Esophagus muscularis mucosa (tissue), 4 donors: ENCODE measurements at places on chromosomes 11 and 22.

GRCh38 chr22:50204571-50204970 lies 3.8 kb downstream of the SELENOO start:
- DNase-seq = no peak

DNA sequence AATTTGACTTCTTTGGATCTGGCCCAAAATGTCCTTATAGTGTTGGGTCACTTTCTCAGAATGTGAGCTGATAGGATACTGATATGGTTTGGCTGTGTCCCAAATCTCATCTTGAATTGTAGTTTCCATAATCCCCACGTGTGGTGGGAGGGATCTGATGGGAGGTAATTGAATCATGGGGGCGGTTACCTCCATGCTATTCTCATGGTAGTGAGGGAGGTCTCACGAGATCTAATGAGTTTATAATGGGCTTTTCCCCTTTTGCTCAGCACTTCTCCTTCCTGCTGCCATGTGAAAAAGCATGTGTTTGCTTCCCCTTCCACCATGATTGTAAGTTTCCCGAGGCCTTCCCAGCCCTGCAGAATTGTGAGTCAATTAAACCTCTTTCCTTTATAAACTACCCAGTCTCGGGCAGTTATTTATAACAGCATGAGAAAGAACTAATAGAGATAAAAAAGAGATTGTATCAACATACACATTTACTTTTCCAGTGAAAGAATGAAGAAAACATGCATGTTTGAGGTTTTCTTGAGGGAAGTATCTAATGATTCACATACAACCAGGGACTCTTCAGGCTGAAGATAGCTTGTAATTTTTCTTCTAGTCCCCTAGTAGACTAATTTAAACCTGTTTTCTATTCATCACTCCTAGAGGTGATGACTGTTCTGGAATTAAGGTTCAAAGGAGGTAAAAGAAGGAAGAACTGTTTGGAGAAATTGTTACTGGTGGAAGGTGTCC lies 17.3 kb upstream of the CSTF3 start:
- no peak for DNase-seq

- DNase-seq = no peak
These were observed 142.7 kb upstream of the CTSC start for GRCh38 chr11:88480223-88480622.

- no peak for DNase-seq
These were observed 721.4 kb downstream of the FAM181B start for GRCh38 chr11:82012276-82012675.

DNA sequence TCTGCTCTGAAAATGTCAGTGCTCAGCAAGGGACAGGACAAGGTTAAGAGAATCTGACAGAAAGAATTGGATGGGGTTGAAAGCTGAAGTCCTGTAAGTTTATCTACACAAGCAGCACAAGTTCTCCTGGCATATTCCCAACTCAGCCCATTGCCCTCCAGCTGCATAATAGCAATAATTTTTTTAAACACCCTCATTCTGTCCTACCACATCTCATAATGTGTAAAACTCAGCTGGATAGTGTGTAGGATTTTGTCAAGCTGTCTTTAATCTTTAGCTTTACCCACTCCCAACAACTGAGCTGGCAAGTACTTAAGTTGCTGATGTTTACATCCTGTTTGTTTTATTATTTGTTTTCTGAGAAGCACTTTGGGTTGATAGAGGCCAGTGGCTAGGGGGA lies 158.9 kb downstream of the CADM1 start:
- DNase-seq = no peak

DNA sequence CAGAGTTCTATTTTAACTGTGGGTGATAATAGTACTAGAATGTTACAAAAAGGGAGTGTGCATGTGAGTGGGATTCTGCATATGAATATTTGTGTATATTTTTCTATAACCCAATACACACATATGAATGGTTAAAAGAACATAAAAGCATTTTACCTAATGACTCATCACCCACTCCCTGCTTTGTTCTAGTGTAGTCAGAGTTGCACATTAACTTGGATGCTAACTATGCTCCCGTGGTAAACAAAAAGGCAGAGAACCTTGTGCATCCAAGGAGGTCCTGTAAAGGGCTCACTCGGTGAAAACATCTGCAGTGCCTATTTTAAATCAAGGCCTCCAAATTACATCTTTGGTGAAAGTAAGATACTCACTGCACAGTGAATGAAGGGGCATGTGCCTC lies 1289.4 kb downstream of the LRRC4C start:
- no peak for DNase-seq

GRCh38 chr11:122109932-122110331 lies 6.1 kb downstream of the BLID start:
- DNase-seq = no peak

DNA sequence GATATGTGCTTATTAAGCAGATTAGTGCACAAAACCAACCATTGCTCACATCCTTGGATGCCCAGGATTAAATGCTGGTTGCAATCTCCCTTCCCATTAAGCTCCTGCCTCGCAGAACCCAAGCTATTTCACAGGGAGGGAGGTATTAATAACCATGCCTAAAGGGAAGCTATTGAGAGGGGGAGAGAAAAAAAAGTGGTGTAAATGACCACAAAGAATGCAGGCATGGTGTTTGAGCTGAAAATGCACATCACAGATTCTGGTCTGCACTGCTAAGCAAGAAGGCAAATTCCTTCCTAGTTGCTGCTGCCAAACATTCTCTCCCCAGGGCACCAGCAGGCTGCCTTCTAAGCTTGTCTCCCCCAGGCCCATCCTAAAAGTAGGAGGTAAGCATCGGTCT lies 92.0 kb upstream of the ISX start:
- no peak for DNase-seq

DNA sequence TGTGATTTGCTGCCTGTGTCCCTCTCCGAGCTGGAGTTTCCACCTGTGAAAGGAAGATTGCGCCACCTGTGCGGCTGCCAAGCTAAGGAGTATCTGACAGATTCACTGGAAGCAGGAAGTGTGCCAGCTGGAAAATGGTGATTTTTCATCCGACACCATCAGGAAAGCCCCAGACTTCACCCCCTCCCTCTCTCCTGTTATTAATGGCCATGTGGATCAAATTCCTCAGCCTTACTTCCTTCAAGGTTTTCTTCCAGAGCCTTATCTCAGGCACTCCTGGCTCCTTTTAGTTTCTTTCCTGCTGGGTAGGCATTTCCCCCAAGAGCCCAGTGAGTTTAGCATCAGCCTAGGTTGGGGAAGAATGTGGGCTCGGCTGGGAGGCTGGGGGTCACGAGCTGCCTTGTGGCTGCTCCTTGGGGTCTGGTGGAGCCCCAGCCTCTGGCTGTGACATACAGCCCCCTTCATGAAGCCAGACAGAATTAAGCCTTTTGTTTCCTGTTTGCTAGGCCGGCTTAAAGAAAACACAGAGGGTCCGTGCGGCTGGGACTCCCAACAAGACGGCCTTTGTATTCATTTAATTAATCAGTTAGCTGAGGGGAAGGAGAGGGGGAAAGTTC lies 37.1 kb downstream of the PKNOX2 start:
- no peak for DNase-seq

GRCh38 chr11:83007909-83008580 lies 63.7 kb downstream of the RAB30 start:
- no peak for DNase-seq

GRCh38 chr22:27252282-27253049 lies 549.1 kb downstream of the MN1 start:
- no peak for DNase-seq

DNA sequence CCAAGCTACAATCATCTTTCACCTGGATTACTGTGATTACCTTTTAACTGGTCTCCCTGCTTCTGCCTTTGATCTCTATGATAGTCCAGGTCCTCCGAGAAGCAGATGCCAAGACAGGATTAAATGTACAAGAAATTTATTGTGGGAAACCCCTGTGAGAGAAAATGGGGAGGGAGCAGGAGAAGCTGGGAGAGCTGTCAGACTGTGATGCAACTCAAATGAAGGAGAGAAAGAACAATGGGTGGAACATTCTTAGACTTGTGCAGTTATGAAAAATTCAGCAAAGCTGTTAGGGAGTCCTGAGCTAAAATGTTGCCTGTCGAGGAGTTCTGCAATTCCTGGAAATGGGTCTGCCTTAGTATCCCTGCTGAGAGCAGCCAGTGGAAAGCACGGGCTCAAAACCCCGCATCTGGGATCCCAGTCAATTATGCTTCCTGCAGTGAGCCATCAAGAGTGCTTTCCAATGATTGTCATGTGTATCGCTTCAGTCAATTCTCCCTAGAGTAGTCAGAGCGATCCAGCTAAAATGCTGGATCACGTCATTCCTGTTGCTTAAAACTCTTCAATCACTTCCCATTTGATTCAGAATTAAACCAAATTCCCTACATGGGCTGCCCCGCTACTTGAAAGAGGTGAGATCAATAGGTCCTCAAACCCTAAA lies 16.5 kb upstream of the CSTF3 start:
- DNase-seq = no peak

- no peak for DNase-seq
These were observed 47.8 kb upstream of the CD5 start for GRCh38 chr11:61054513-61054912.

DNA sequence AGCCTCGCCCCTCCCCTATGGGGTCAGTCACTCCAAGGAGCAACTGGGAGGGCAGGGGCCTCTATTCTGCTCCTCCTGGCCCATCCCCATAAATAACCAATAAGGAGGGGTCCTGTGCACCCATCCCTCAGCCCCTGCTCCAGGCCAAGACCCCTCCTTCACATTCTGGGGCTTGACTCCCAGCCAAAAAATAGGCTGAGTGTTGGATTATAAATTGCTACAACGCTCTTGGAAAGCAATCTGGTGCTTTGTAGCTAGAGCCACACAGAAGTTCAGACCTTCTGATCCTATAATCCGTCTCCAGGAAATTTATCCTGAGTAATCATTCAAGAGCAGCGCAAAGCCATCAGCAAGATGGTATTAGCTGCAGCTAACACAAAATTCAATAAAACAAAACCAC lies 42.5 kb downstream of the ABCC8 start:
- no peak for DNase-seq

- no peak for DNase-seq
These were observed 1375.1 kb upstream of the TENM4 start for GRCh38 chr11:80815752-80816453.

- no peak for DNase-seq
These were observed 69.0 kb upstream of the ARFGAP3 start for GRCh38 chr22:42926104-42926503.

DNA sequence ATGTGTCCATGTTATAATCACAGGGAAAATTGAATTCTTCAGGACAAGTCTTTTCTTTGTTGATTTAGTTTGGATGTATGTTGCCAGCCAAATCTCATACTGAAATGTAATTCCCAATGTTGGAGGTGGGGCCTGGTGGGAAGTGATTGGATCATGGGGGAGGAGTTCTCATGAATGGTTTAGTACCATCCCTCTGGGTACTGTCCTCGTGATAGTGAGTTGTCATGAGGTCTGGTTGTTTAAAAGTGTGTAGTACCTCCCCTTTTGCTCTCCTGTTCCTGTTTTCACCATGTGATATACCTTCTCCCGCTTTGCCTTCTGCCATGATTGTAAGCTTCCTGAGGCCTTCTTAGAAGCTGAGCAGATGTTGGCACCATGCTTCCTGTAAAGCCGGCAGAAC lies 100.3 kb downstream of the CCDC81 start:
- DNase-seq = no peak

DNA sequence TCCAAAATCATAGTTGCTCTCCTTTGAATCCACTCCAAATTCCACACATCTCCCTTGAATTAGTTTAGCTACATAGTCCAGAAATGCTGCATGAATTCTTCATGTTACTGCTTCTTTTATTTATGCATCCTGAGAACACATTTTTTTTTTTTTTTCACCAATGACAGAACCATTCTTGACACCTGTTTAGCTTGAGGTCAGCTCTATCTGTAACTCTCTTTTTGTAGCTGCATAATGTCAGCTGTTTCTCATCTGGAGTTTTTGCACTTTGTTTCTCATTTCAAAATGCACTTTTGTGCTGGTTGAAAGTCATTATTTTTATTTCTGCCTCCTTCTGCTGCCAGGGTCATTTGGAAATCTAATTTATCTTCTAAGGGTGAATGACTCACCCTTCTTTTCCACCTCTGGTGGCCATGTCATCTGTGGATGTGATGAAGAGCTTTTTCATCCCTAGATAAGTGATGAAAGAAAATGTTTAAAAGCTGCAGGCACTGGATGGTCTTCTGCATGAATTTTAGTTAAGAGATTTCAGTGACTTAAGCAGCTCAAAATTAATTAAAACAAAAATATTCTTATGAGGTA lies 93.7 kb downstream of the JRKL start:
- no peak for DNase-seq

DNA sequence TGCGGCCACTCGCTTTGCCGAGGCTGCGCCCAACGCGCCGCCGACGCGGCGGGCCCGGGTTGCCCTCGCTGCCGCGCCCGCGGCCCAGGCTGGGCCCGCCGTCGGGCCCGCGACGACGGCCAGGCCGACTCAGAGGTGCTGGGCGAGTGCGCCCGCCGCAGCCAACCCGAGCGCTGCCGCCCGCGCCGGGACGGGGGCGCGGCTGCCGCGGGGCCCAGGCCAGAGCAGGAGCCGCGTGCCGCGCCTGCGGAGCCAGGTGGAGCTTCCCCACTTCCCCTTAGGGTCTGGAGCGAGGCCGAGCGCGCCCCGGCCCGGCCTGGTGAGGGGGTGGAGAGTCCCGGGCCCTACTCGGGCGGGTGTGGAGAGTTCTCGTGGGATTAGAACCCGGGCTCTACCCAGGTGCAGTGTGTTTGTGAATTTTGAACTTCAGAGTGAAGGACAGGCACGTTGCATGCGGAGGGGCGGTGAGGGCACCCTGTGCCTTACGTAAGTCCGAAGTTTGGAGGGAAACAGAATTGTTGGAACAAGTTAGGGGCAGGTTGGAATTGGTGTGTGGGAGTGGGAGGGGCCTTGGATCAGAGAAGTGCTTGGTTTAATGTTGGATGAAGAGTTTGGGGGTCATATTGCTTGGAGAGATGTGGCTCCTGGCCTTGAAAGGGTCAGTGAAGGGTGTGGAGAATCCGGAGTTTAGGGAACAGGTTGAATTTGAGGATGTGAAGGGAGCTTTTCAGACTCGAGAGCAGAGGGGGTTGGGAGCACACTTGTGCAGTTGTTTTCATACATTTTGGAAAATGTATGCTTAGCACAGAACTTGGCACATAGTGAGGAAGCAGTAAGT lies 697 bp downstream of the RNF169 start:
- DNase-seq = no peak

- DNase-seq = no peak
These were observed 396.2 kb downstream of the NTM start for GRCh38 chr11:131766637-131767036.

- no peak for DNase-seq
These were observed 674.1 kb downstream of the OPCML start for GRCh38 chr11:132858223-132858622.

GRCh38 chr11:74388678-74389327 lies 9.4 kb downstream of the PGM2L1 start:
- no peak for DNase-seq

- DNase-seq = no peak
These were observed 20.7 kb upstream of the TPBGL start for GRCh38 chr11:75219869-75220268.

GRCh38 chr11:134712228-134713145 lies 300.4 kb upstream of the B3GAT1 start:
- DNase-seq = peak; percentile 86

GRCh38 chr22:17087498-17088131 lies 2.8 kb downstream of the IL17RA start:
- no peak for DNase-seq

- no peak for DNase-seq
These were observed 408.2 kb downstream of the MN1 start for GRCh38 chr22:27393371-27393770.
